ENCODE measurements at places on chromosomes 13 and 19.

- no peak for DNase-seq
Measured at GRCh38 chr13:111370570-111371535, 50.4 kb downstream of the TEX29 start.

- DNase-seq, result peak; percentile 77
Measured at GRCh38 chr13:44306371-44307192, 67.0 kb upstream of the SERP2 start.

DNA sequence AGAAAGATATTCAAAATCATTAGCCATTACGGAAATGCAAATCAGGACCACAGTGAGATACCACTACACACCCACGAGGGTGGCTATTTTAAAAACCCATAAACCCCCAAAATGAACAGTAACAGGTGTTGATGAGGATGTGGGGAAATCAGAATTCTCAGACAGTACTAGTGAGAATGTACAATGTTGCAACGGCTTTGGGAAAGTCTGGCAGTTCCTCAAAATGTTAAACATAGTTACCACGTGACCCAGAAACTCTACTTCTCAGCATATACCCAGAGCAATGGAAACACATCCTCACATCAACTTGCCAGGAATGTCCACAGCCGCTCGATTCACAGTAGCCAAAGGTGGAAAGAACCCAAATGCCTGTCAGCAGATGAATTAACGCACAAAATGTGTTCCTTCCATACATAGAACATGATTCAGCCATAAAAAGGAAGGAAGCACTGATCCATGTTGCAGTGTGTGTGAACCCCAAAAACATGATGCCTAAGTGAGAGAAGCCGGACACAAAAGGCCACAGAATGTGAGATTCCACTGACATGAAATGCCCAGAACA is 7.0 kb downstream of the PLVAP start:
- DNase-seq, result no peak

- no peak for DNase-seq
Measured at GRCh38 chr13:77353995-77354394, 27.1 kb upstream of the MYCBP2 start.

DNA sequence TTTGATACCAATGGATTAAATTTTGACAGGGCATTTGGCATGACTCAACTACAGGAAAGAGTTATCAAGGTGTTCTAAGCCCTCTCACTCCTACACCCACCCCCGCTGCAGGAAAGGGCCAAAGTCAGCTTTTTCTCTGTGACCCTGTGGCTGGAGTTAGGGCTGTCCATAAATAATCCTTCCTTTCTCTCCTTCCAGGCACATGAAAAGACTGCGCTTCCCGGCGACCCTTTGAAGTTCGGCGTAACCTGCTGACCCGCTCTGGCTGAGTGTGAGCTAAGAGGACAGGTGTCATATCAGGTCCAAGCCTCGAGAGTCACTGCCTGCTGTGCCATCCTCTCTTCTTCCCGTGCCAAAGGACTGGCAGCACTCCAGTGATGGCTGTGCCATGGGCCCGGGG is 25.6 kb downstream of the ZNF114 start:
- DNase-seq, result no peak

DNA sequence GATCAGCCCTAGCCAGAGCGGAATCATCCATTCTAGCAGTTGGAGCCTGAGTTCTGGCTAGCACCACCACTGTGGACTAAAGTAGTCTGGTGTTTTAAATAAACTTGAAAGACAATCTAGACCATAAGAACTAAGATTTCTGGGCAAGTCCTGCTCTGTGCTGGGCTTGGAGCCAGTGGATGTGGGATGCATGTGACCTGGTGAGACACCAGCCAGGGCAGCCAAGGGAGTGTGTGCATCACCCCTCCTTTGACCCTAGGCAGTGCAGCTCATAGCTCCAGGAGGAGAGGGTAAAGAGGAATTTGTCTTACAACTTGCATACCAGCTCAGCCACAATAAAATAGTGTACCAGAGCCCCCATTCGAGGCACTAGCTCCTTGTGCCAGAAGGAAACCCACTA is 21.0 kb downstream of the ITGBL1 start:
- DNase-seq, result peak; percentile 76

GRCh38 chr19:34732612-34733211 is 1.3 kb upstream of the ZNF181 start:
- no peak for DNase-seq

- no peak for DNase-seq
Measured at GRCh38 chr19:4114181-4114580, 9.7 kb downstream of the MAP2K2 start.

DNA sequence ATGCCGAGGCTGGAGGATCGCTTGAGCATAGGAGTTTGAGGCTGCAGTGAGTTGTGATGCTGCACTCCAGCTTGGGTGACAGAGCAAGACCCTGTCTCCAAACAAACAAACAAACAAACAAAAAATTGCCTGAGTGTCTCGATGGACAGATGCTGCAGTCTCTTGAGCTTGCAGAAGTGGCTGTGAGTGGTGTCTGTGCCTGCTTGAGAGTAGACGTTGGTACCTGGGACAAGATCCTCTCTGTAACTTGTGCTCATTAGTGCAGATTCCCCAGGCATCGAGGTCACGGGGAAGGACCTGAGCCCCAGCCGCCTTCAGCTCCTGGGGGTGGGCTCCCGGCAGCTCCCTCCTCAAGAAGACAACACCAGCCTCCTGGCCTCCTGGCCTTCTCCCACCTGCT is 8.6 kb upstream of the C5AR2 start:
- DNase-seq, result no peak
